ENCODE measurements at places on chromosomes 3 and 15.

- peak; percentile 77 for DNase-seq
Observed at GRCh38 chr3:112297714-112298113, 3.7 kb upstream of the SLC9C1 start.

DNA sequence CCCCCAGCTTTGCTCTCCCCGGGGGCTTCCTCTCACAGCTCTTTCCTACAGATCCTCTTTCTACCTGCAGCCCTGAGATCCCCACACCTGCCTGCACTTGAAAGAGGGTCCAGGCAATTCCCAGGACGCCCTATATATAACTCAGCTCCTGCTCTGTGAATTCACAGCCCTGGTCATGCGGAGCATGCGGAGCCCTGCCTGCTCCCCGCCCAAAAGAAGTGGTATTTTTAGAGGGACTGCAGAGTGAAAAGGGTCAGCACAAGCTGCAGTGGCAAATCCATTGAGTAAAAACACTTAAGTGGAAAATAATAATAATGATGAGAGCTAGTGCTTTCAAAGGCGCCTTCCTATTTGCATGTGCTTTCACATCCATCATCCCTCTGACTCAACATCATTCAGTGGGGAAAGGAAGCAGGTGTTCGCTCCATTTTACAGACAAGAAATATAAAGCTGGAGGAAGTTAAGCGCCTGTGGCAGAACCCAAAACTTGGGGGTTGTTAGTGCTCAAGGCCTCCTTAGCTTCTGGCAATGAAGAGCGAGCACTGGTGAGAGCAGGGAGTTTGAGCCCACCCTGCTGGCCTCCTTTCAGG is 76.3 kb upstream of the LIPC start:
- no peak for DNase-seq

DNA sequence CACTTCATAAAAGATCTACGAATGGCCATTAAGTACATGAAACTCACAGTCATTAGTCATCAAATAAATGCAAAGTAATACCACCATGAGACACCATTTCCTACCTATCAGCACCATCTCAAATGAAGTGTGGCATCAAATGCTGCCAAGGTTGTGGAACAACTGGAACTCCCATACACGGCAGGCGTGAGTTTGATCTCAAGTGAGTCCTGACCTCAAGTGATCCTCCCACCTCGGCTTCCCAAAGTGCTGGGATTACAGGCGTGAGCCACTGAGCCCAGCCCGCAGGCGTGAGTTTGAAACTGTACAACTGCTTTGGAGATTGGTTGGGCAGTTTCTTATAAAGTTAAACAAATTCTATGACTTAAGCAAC is 28.8 kb upstream of the HDAC11 start:
- no peak for DNase-seq

- no peak for DNase-seq
Observed at GRCh38 chr15:61116825-61117224, 112.3 kb downstream of the RORA start.

GRCh38 chr3:134362670-134363380 is 11.4 kb downstream of the AMOTL2 start:
- DNase-seq: no peak

Measured in bone marrow (tissue), 2 donors.